Caco-2 (cell line): ENCODE measurements at places on chromosomes 2 and 18. TPM values are rescaled to one million over a fixed set of nuclear protein-coding genes. Genes with fewer than 3 reads are reported as not detected.

DNA sequence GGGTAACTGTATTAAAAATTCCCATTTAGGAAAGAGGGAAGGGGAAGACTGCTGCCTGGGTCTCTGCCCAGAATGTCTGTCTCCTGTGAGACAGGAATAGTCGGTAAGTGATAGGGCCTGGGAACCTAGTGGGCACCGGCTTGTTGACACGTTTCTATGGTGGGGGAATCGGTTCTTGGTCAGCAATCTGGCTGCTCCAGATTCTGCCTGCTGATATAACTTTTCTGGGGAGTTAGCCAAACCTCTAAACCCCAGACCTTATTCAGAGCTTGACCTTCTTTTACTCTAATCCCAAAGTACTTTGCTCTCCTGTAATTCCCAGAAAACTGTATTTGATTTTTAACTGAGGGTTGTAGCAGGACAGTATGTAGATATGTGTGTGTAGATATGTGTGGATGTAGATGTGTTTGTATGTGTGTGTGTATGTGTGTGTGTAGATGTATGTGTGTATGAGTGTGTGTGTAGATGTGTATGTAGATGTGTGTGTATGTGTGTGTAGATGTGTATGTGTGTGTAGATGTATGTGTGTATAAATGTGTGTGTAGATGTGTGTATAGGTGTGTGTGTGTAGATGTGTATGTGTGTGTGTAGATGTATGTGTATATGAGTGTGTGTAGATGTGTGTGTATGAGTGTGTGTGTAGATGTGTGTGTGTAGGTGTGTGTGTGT is 61.8 kb upstream of the TXNDC2 start:
- DNase-seq, result no peak

DNA sequence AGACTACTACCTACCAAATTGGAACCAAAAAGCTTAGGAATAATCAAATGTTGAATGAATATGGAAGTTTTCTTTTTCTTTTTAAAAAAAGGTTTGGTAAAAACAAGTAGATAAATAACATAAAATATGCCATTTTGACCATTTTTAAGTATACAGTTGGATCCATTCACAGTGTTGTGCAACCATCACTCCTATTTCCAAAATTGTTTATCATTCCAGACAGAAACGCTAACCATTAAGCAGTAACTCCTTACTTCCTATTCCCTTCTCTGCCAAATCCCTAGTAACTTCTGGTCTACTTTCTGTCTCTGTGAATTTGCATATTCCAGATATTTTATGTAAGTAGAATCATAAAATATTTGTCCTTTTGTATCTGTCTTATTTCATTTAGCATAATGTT is 39.8 kb downstream of the CD302 start:
- DNase-seq, result no peak

DNA sequence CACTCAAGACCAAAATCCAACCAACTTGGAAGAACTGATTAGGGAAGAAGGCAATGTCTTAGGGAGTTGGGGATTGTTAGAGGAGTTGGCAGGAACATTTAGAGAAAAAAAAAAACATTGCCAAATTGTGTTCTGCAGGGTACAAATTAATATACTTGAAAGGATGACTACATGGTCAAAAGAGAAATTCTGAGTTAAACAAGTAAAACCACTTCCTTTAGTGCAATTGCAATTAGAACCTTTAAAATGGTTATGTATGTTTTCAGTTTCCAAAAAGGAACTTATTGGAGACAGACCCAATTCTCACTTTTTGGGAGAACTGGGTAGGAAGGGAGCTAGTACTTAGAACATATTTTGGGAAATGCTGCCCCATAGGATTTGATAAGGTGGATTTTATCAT is 137.9 kb downstream of the GPD2 start:
- DNase-seq, result no peak

- DNase-seq, result no peak
These were observed 308.9 kb downstream of the ZNF521 start for GRCh38 chr18:25043104-25043503.

GRCh38 chr2:238502088-238502810 is 75.5 kb downstream of the ASB1 start:
- no peak for DNase-seq

DNA sequence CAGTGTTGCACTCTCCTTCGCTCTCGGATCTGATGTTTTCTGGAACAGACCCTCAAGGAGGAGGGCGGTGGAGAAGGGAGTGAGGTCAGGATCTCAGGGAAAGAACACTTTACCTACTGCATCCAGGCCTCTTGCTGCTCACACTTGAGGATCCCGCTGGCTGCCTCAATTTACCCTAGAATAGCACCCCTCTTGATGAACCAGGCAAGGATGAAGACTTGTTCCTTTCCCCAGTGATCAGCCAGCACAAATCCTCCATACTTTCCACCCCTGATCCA is 14.2 kb downstream of the WNT10A start:
- no peak for DNase-seq

- no peak for DNase-seq
These were observed at the start of gene ZSWIM2 for GRCh38 chr2:186848873-186849578. TSS of gene ZSWIM2 (minus strand) at chr2:186849170. CDS start at chr2:186849130, 40 bp downstream.

- no peak for DNase-seq
These were observed 31.4 kb upstream of the DARS1 start for GRCh38 chr2:136016836-136017235.

GRCh38 chr18:50194631-50195532 is at the start of gene MYO5B:
TSS of gene MYO5B (minus strand) at chr18:50195147. CDS start at chr18:50194793, 354 bp downstream.
- peak; percentile 87 for DNase-seq

- DNase-seq, result peak; percentile 61
These were observed at the start of gene SOCS6 for GRCh38 chr18:70288851-70289328. TSS of gene SOCS6 (plus strand) at chr18:70289045. CDS start at chr18:70324669, 35,624 bp downstream.

- no peak for DNase-seq
These were observed 8.8 kb downstream of the NOL10 start for GRCh38 chr2:10680957-10681356.

GRCh38 chr18:49030138-49030537 is 79.4 kb upstream of the SMAD7 start:
- no peak for DNase-seq

DNA sequence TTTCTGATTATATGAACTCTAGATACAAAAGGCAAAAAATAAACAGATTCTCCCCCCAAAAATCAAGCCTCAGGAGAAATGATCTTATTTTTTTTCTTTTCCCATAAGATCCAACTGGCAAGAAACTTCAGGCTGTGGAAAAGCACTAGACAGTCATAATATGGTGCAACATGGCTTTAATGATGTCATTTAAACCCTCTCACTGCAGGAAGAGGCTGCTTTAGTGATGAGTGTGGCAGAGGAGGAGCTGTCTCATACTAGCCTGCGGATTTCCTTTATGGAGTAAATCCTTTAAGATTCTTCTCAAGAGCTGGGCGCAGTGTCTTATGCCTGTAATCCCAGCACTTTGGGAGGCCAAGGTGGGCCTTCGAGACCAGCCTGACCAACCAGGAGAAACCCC is 83.3 kb upstream of the CD28 start:
- DNase-seq, result no peak

GRCh38 chr2:226275215-226275614 is 524.4 kb downstream of the IRS1 start:
- no peak for DNase-seq

DNA sequence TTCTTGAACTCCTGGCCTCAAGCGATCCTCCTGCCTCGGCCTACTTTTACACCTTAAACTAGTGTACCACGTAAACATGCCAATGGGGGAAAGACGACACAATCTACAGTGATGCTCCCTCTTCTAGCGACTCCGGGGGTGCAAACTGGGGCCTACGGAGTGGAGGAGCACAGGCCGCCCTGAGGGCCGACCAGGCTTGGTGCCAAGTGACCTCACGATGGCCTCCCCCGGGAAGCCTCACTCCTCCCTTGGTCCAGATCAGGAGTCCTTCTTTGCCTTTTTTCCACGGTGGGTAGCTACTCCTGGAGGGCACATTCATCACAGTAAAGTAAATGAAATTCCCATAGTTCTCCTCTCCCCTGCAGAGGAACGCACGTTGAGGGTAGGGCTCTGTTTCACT is 73.5 kb downstream of the HNRNPLL start:
- DNase-seq, result no peak

DNA sequence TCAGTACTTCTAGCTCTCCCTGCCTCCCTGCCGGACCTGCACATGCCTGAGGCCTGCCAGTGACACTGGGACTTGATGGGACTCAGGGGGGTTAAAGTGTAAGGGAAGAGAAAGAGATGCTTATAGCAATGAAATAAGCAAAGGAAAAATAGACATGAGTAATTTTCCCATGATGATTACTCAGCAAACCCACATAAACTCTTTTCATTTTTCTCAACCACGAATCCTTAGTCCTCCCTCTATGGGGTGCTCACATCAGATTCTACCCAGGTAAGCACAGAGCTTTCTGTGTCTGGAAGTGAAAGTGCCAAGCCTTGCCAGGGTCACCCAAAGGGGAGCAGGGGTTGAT is 44.8 kb upstream of the ANKRD62 start:
- DNase-seq, result no peak

DNA sequence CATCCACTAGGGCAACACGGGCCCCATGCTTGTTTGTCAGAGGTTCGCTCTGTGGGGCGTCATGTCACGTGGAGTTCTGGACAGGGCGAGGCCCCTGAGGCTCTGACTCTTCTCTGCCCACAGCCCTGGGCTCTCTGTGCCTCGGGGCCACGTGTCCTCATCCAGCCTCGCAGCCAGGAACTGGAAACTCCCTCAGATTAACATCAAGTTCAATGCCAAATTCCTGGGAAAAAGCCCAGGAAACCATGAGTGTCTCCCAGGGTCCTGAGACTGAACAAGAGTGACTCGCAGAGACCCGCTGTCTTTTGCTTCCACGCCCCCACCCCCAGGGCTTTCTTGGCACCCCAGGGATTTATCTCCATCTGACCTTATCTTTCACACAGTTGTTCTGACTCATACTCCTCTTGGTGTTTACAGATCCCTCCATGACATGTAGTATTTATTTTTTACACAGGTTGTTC is 174.0 kb upstream of the PIEZO2 start:
- DNase-seq, result peak; percentile 46

GRCh38 chr2:201116959-201117734 is 1.2 kb downstream of the CFLAR start:
- DNase-seq, result peak; percentile 69

DNA sequence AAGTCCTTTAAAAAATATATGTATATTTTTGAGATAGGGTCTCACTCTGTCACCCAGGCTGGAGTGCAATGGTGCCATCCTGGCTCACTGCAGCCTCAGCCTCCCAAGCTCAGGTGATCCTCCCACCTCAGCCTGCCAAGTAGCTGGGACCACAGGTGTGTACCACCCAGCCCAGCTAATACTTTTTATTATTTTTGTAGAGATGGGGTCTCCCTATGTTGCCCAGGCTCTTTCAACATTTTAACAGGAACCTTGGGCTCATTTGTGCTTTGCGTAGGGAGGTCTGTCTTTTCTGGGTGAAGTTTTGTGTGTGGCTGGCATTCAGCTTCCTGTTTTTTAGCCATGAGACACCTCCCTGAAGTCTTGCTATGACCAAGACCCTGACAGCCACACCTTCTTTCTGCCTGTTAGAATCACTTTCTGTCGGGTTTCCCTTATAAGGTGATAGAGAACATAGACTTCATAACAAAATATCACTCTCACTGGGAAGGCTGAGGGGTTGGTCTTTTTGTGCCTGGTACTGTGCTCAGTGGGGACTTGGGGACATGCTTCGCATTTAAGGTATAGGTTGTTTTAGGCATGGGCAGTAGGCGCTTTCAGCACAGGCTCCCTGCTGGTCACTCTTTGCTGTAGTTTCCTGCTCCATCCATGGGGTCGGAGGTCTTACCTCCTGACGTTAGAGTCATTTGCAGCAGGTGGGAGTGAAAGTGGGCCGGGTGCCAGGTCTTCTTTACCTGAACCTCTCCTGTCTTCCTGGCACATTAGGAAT is 3.4 kb downstream of the RAB31 start:
- no peak for DNase-seq

DNA sequence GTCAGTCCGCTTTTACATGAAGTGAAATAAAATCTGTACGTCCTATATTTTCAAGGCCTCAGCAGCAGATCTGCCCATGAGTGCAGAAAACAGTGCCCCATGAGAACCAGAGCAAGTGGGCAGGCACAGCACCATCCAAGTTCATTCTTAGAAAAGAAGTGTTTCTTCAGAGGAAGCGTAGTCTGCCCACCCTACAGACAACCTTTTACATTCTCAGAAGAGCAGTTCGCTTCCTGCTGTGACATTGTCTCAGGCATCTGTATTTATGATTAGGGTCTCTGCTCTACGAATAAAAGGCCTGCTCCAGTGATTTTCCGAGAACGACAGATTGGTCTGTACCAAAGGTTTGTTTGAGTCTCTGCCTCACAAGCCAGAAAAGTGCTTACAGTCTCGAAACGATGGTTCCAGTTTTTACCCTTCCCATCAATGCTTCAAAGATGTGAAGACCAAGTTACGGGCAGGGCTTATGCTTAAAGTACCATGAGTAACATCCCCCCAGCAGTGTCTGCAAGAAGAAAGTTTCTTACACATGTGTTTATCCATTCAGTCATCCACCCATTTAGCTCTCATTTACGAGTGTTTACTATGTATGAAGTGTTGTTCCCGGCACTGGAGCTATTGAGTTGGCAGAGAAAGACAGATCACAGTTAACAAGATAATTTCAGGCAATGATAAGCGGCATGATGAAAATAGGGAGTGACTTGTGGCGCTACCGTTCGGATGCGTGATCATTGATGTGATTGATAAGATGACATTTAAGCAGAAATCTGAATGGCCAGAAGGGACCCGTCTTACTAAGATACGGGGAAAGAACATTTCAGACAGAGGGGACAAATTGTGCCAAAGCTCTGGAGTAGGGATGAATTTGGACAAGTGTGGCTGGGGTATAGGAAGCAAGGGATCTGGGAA is 31.4 kb upstream of the CTLA4 start:
- no peak for DNase-seq

DNA sequence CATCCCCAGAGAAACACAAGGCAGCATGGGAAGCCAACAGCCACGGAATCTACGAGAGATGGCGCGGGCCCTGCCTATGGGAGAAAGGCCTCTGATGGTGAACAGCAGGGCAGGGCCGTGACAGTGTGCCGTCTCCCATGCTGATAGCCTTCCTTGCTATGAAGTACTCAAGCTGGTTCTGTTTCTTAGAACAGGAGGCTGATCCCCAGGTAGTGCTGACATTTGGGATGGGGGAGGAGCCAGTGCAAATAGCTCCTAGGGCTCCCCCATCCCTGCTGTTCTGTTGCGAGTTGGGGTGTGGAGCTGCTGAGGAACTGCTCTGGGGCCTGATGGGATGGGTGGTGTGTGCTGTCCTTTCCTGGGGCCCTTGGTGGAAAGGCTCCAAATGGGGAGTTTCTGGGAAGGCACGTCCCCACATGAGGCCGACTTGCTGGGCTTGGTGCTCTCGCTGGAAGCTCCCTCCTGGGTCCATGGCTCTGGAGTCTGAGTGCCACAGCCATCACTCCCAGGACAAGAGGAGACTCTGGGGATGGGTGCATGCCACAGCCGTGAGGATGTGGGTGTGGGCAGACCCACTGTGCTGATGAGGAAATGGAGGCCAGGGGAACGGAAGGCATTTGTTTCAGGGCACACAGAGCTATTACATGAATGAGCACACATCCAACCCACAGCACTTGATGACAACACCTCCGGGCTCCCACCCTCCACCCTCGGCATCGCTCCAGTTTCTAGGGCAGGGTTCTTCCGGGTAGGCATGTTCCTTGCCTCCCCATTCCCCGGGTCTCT is 246.8 kb downstream of the HDAC4 start:
- no peak for DNase-seq

- no peak for DNase-seq
These were observed 246.5 kb downstream of the MYCN start for GRCh38 chr2:16186661-16187481.

- no peak for DNase-seq
These were observed 94.2 kb downstream of the HNMT start for GRCh38 chr2:138058427-138058826.

The SLC4A3 gene
- 6.1 and 6.2 TPM in 2 replicates for total RNA-seq

The SKA1 gene
- total RNA-seq, result 31.3 and 32.4 TPM in 2 replicates

The LIMS3 gene
- 2.5 and 4.0 TPM in 2 replicates for total RNA-seq

The KATNAL2 gene
- not detected in 2 replicates for total RNA-seq

The ARHGAP25 gene
- total RNA-seq, result 0.48 and 0.58 TPM in 2 replicates

The HJURP gene
- total RNA-seq, result 29.7 and 35.0 TPM in 2 replicates

The DCC gene
- 0.32 and 0.39 TPM in 2 replicates for total RNA-seq

The ATP8B1 gene
- 31.6 and 32.0 TPM in 2 replicates for total RNA-seq

The IGFBP2 gene
- 6.6 and 6.7 TPM in 2 replicates for total RNA-seq
